HL-60 (cell line): ENCODE measurements at places on chromosomes 3 and 15.

DNA sequence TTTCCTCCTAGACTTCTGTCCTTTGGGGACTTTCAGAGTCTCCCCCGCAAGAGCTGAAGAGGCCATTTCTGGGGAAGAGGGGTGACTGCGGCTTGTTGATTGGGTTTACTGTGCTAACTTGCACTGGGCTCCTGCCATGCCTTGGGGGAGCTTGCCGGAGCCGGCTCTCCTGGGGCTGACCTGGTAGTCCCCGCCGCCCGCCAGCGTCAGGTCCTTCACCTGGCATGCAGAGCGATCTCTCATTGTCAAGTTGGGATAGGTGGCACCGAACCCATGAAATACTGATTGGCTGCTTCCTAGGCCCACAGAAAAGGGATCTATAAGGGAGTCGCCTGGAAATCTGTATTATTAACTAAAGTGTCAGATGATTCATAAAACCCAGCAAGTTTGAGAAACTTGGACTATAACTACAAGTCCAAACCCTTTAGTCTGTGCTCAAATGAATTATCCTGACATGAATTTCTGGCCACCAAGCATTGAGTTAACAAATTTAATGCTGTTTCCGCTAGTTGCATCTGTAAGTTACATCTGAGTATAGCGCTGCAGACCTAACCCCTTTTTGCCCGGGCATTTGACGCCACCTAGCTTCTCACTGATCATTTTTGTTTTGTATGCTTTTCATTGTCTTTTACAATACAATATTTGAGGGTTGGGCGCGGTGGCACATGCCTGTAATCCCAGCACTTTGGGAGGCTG is 607 bp upstream of the IMP3 start:
- no peak for DNase-seq

DNA sequence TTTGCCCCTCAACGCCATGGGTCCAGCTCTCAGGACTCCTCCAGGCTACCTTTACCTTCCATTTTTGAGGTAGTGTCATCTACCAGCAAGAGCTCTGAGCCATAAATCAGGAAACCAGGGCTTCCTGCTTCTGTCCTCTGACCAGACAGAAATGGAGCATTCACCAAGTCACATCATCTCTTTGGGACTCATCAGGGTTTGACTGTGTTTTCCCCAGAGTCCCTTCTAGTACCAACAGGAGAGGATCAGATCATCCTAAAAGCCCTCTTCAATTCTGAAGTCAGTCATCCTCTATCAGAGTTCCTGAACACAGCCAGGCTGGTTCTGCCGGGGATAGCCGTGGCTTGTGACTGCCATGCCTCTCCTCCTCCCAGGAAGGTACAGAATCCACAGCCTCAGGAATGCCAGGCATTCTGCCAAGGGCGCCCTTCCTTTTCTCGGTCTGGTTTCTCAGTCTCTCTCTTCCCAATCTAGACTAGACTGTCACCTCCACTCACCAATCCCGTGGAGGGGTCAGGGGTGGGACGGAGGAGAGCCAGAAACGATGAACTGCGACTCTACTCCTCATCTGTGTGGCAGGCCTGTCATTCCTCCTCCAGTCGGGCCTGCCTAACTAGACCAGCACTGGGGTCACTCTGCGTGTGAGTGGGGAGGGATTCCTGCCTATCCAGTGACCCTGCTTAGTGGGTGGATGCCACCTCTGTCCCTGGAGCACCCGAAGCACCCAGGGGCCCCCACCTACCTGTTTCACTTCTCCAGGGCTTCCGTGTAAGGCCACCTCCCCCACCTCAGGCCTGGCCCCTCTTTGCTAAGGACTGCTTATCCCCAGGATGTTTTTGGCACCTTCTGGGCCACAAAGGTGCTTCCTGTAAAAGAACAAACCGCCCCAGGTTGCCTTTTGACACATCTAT is 30.9 kb downstream of the CCNL1 start:
- DNase-seq = no peak

DNA sequence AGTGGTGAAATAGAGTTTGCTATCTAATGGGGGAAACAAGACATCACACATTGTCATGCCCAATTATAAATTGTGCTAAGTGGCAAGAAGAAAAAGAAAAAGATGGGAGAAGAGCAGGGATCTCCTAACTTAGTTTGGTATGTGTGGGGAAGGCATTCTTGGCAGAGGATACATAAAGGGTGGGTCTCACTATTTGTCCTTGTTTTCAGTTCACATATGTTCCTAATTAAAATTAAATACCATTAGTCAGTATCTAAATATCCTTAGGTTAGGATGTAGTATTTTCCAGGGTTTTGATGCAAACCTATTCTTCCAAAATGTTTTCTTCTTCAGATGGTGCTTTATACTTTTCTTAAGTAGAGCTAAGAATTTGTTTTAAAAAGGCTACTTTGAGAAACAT is 173.7 kb downstream of the B3GALNT1 start:
- DNase-seq = no peak

GRCh38 chr15:40746916-40747418 is 8.1 kb downstream of the RMDN3 start:
- DNase-seq = peak; percentile 75

- DNase-seq = no peak
These were observed 9.4 kb upstream of the RAD18 start for GRCh38 chr3:8972639-8973038.

DNA sequence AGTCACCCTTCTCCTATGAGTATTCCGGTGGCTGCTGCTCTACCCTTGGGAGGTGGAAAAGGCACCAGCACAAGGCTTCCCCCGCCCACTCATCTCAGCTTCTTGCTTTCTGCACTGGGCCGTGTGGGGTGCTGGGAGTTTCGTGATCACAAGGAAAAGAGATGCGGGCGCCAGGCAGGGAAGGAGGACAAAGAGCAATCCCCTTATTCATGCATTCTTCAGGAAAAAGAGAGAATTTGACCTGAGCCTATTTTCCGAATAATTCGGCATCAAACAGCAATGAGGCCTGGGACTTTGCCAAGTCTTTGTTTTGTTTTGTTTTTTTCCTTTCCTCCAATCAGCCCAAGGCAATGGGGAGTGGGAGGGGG is 102.2 kb upstream of the LPP start:
- DNase-seq = no peak

DNA sequence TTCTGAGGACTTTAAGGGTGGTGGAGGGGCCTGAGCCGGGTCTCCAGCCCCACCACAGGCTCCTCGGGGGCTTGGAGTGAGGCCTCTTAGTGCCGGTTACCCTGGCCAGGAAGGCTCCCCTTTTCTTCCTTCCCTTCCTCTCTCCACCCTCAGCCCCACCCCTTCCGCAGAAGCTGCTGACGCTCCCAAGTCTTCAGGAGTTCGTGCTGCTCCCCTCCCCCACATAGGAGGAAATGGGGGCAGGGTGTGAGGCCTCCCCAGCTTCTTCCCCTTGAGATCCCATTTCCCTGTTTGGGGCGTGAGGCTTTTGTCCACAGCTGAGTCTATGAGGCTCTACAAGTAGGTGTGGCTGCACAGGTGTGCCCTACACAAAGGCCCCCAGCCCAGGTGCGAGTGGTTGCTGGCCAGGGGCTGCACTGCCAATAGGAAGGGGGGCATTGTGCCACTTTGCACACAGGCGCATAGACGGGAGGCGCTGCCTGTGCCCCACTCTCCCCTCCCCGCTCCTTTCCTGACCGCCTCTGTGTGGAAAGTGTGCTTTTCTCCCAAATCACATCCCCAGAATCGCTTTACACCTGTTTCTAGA is 915 bp upstream of the CALML4 start:
- DNase-seq = peak; percentile 73

GRCh38 chr3:55643283-55643682 is 156.2 kb upstream of the WNT5A start:
- no peak for DNase-seq

GRCh38 chr3:113758389-113759024 is 11.7 kb downstream of the ATP6V1A start:
- DNase-seq = no peak

DNA sequence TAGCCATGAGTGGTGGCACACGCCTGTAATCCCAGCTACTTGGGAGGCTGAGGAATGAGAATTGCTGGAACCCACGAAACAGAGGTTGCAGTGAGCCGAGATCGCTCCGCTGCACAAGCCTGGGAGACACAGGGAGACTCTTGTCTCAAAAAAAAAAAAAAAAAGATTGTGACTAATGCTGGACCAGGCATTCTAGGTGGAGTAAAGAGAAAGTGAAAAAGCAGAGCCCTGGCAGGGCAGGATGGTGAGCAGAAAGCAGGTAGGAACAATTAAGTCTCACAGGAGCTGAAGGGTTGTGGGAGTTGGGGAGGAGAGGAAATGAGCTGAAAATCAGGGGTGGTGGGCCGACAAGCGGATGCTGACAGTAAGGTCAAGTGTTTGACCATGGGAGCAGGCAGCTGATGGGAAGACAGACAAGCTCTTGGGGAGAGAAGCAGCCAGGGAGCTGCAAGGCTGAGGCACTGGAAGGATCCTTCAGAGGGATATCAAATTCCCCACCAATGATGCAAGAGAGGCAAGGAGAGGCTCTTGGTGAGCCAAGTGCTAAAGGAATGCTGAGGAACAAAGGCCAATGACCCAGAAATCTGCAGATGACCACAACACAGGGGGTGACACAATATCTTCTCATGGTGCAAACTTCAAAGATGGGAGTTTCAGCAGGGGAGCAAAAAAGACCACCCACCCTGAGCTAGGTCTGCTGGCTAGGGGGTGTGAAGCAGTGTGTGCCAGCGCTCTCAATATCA is 251.1 kb downstream of the ULK4 start:
- DNase-seq = no peak

DNA sequence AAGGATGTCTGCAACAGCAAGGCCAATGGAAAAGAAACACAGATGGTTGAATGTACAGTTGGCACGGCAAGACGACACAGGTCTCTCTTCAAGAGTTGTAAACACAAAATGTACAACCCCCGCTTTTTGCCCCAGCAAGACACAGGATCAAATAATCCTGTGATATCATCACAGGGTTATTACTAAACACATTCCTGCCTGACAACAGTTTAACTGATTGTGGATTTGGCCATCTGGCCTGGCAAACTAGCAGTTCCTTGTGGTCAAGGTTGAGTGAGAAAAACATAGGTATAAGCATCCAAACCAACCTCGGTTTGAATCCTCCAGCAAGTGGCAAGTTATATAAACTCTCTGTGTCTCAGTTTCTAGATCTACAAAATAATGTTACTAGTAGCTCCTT is 23.4 kb downstream of the PARP16 start:
- DNase-seq = no peak

DNA sequence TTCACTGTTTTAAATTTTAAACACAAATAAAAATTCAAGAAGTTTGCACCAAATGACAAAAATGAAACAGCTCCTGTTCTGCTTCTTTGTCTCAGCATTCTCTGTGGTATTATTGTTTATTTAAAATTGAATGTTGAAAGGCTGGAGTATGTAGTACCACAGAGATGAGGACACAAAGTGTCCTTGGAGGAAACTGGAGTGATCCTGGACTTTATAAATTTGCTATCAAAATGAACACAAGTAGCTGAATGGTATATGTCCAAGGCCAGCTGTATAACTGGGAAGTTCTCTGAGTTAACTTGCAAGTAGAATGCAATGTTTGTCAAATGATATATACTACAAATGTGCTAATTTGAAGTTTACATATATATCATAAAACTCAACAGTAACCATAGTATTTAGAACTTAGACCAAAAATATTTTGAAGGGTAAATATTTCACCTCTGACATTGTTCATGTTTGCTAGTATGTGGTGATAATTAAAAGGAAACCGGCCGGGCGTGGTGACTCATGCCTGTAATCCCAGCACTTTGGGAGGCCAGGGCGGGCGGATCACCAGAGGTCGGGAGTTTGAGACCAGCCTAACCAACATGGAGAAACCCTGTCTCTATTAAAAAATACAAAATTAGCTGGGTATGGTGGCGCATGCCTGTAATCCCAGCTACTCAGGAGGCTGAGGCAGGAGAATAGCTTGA is 12.3 kb downstream of the BTLA start:
- no peak for DNase-seq

DNA sequence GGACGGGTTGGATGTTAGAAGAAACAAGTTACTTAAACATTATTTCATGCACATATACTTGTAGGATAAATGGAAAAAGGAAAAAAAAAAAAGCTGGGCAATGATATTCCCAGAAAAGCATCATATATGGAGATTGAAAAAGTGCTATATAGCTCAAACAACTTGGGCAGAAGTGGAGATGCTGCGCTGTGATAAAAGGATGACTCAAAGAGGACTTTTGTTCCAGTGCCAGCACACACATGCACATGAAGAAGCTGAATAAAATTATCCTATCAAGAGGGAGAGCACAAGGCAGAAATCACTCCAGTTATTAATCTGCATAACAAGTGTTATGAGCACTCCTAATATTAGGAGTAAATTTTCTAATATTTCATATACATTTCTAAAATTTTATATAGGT is 30.9 kb downstream of the FRMD4B start:
- no peak for DNase-seq

- DNase-seq = no peak
These were observed 2.2 kb downstream of the FURIN start for GRCh38 chr15:90870354-90871138.

GRCh38 chr3:7520059-7520458 is 659.1 kb downstream of the GRM7 start:
- DNase-seq = no peak

DNA sequence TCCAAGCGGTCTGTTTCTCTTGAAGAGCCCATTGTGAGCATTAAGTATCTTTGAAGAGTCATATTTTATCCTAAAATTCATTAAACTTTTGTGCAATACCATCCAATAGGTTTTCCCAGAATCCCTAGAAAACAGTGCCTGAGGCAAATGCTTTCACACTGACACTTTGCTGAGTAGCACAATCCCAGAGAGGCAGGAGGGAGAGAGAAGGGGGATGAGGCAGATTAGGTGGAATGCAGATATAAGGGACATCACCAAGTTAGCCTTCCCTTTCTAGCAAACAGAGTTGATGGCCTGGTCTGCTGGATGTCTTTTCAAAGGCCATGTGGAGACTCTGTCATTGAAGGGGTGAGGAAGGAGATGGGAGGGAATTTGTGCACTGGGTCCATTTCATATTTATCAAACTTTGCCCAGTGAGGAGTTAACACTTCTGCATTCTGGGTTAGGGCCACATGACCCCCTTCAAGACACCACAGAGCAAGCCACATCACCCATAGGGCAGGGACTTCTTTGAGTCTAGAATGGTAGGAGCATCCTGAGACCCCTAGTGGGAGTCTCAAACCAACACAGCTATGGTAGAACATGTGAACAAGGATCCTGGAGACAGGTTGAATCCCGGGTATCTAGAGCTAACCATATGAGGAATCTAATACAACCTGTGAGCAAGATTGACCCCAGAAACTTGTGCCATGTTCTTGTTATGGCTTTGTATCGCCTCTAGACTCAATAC is 32.0 kb upstream of the SEMA6D start:
- DNase-seq = no peak

DNA sequence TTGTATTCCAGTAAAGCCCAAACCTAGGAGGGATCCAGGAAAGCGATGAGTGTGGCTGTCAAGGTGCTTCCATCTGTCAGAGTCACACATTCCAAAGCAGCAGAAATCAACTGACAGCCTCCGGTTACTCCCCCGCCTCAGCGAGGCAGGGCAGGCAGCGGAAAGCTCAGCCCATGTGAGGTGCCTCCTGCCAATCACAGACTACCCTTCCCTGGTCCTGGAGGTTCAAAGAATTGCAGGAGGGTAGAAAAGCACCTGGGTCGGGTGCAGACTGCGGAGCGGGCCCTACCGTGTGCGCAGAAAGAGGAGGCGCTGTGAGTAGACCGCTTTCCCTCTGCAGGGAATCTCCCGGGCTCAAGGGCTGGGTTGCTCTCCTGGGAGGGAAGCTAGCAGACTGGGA is at the start of gene UPK1B:
Gene UPK1B, plus strand, starts transcription at position 274 of the 400 bp plus-strand sequence. CDS start 13,144 bp downstream, outside the sequence.
- no peak for DNase-seq
